ENCODE measurements at places on chromosomes 7 and 10.

DNA sequence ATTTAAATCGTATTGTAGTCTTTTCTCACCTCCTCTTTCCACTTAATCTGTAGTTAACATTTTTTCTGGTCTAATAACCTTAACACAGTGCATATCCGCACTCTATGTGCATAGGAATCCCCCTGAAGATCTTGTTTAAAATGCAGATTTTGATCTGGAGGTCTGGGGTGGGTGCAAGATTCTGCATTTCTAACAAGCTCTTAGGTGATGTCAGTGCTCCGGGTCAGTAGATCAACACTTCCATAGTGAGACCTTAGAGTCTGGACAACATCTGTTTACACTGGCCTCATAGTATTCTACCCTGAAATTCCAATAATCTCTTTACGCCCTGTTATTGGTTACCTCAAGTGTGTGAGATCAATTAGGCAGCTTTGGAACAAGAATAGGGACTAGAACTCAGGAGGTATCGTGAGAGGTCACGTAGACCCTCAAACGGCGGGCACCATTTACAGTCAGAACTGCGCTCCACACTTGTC, 434 bp upstream of the PLEKHA8 start:
- no peak for DNase-seq

GRCh38 chr10:42997849-42998165, 79.1 kb upstream of the RET start:
- no peak for DNase-seq

DNA sequence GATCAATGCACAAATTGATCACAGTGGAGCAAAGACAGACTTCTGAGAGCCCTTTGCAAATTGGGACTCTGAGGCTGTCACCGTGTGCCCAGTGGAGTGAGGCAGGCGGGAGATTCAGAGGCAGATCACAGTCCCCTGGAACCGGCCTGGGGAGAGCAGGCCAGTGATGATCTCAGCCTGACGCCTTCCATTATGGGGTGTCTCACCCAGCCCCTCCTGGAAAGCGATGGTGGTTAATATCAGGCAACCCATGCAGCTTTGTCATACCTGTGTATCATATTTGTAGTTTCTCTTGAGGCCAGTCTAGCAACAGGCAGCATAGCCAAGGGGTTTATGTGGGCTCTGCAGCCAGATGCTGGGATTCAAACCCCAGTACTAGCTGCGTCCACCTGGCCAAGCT, 147.8 kb downstream of the EMX2 start:
- no peak for DNase-seq

DNA sequence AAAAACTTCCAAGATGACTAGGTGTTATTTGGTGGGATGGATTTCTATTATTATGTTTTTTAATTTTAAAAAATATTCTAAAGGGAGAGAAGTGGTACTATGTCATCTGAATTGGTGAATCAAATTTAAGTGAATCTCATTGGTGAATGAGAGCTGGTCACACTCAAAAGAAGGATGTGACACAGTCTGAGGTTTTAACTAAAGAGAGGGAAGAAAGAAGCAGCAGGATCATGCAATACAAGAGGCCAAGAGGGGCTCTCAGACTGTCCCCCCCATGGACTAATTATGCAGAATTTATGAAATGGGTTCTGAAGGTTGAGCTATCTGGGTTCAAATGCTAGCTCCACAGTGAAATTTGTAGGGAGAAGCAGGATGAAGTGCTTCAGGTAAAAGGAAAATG, 16.2 kb downstream of the MACC1 start:
- no peak for DNase-seq

DNA sequence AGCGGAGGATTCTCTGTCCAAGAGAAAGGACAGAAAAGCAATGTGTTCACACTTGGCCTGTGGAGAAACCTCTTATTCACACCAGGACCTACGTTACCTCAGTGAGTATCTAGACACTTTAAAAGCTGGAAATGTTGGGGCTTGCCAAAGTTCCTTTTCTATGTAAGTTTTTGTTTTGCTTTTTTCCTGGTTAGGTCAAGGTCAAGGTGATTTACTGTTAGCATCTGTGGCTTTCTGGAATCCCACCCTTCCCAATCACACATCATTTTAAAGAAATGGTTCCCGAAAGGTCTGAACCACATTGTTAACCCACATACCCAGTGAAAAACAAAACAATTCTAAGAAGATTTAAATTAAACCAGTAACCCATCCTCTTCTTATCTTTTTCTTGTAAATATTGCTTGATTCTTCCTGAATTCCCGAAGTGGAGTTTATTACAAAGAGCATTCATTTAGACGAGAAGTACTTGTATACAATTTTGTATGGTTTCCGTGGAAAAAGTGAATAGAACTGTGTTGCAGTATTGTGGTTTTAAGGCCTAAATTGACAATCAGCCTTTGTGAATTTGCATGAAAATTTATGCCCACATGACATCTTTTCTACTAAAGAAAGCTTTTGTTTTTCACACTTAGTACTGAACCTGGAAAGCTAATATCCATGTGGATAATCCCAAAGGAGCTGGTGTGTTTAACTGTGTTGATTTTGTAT, 827.0 kb upstream of the IGFBP3 start:
- DNase-seq = no peak

- no peak for DNase-seq
These were observed 61.0 kb upstream of the DUSP5 start for GRCh38 chr10:110436554-110437350.

- DNase-seq = no peak
These were observed 20.2 kb downstream of the DNTT start for GRCh38 chr10:96324447-96324846.

DNA sequence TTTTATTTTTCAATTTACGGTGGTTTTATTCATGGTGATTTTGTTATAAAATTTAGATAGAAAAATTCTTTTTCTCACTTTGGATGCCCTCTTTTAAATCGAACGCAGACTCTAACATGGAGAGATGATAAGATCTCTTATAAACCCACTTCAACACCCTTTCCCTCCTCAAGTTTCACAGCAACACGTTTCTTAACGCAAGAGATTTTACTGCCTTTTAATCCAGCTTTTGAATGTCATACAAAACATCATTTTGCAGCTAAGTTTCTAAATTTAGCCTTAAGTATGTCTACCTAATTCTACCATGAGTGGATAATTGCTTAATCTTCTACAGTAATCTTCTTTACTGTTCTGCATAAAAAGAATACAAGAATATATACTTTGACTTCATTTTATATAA, 70.0 kb downstream of the SEMA3C start:
- DNase-seq = no peak

DNA sequence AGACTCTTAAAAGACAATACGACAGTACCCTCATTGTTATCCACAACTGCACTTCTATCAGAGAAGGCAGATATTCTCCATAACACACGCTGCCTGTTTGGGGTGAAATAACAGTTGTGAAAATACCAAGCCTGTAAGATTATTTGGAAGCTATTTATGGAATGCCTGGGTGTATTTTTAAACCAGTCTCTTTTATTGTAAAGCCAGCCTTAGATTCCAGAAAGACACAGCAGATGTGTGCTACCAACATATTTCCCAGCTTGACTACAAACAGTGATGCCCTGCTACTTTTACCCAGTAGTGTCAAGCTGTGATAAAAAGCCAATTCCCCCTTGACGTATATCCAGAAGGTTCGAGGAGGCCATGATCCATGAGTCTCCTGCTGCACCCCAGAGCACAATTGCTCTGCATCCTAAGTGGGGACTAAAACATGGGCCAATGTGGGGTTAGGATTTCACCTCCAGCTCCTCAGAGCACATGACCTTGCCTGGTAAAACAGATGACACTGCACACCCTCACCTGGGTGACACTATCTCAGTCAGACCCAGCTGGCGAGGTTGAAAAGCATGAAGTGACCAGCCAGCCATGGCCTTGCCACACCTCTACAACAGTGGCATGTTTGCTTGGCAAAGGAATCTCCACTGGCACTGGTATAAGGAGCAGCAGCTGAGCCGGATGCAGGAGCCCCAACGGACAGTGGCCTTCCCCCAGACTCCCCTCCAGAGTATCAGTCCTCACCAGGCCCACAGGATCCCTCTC, 62.2 kb downstream of the GFRA1 start:
- DNase-seq = no peak

GRCh38 chr10:35132727-35133126, 6.1 kb downstream of the CREM start:
- no peak for DNase-seq

DNA sequence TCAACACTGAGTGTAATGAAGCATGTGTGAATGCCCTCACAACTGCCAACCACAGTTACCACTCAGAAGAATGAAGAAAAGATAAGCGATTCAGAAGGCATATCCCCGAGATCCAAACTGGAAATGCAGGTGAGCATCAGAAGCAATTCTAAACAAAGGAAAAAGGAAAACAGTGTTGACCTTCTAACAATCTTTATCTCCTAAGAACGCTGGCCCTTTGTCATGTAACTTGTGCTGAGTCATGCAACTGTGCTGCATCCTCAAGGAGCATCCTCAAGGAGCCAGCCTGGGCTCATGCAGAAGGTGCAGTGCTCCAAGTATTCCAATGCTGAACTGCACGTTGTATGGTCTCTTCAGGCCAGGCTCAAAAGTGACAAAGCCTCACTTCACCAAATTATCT, 30.6 kb downstream of the SEC61G start:
- no peak for DNase-seq

- no peak for DNase-seq
These were observed 18.4 kb upstream of the EXOC6 start for GRCh38 chr10:92829786-92830377.

DNA sequence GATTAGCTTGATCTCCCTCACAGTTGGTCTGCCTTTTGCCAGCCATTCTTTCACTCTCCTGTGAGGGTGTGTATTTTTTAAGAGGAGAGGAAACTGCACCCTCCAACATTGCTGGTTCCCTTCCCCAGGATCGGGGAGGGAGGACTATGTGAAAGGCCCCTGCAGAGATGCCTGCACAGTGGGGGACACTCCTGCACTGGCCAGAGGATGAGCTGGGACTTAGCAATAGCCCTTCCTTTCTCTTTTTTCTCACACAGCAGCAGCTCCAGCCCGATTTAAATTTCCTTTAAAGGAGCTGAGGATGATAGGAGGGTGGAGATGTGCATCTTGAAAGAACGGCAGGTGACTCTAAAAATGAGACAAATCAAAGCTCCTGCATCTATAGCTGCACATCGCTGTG, 18.7 kb downstream of the SORCS3 start:
- DNase-seq = no peak

DNA sequence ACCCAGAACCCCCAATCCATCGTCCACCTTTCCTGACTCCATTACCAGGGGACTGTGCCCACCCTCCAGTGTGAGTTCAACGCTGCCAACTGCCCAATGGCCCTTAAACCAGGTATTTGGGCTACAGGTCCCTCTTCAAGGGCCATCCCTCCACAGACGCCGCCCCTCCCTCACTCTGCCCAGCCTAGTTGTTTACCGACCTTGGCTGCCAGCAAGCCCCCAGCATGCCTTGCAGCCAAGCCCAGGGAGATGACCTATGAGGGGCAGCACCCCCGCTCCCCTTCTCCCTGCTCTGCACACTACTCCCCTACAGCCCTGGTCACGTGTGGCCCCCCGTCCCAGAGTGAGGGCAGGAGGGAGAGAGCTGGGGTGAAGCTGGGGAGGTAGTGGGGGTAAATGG, 147.3 kb downstream of the GRID1 start:
- DNase-seq = no peak

DNA sequence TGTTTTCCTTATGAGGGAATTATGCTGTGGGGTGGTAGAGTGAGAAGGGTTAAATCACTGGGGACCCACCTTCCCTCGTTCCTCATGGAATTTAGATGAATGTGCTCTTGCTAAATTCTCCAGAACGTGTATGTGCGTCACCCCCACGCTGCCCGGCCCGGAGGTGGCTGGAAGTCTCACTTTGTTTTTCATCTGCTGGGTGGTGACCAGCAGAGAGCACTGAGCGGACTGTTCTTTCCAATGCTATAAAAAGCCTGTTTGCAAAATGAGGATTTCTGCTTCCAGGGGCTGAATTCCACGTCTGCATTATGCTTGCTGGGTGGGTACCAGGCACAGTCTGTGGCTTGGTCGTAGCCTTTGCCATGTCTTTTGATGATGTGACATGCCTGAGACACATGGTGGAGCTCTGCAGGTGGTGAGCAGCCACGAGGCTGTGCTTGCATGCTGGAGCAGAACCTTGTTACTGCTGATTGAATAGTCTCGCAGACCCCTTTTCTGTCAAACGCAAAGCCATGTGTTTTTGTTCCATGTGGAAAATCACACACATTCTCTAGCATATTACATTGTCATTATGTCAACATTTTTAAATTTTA, 31.9 kb upstream of the INSYN2A start:
- DNase-seq = no peak

- DNase-seq = no peak
These were observed 272.4 kb downstream of the SKAP2 start for GRCh38 chr7:26592011-26592410.

GRCh38 chr10:18179891-18180290, 39.7 kb downstream of the CACNB2 start:
- DNase-seq = no peak

DNA sequence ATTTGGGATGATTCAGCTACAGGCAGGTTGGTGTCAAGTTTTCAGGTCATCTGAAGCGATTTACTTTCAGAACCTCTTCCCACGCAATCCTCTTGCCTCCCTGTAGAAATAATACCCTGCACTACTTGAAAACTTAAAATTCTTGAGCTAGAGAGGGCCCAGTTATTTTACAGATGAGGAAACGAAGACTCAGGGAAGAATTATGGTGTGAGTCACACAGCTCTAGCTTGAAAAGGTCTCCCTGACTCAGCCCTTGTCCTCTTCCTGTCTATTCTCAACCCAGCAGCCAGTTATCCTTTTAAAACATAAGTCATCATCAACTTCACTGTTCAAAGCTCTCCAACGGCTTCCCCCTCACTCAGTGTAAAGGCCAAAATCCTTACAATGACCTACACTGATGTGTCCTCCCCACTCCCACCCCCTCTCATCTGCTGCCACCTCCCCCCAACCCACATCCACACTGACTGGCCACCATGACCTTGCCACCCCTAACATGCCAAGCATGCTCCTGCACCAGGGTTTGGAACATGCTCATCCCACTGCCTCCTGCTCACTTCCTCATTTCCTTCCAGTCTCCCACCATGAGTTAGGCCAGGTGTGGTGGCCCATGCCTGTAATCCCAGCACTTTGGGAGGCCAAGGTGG, 3.4 kb downstream of the DNMBP start:
- DNase-seq = no peak

DNA sequence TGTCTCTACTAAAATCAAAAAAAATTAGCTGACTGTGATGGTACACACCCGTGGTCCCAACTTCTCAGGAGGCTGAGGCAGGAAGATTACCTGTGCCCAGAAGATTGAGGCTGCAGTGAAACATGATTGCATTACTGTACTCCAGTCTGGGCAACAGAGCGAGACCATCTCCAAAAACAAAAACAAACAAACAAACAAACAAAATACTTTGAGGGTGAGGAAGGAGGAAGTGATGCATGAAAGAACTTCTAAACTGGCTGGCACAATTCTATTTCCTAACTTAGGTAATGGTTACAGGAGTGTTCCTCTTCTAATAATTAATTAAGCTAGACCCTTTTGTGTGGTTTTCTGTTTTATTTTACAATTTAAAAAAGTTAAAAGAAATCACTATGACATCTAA, 15.5 kb downstream of the WAPL start:
- no peak for DNase-seq

DNA sequence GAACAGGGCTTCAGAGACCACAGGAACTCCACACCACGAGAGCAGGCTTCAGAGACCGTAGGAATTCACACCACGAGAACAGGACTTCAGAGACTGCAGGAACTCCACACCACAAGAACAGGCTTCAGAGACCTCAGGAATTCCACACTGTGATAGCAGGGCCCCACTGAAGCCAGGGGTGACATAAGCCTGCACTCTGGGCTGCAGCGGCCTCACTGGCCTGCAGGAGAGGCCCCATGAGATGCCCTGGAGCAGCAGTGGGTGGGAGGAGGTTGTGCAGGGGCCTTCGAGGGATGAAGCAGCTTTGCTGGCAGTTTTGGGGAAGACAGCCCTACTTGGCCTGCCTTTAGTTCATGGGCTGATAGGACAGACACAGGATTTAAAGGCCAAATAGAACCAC, 614.7 kb downstream of the PTPRN2 start:
- DNase-seq = no peak

Measured in stimulated activated CD4-positive, alpha-beta T cell treated with anti-CD3 and anti-CD28 coated beads, Interleukin-2, amount 100 ng/mL, for 24 hours (primary cell).